ENCODE measurements at places on chromosomes 1 and 21.

DNA sequence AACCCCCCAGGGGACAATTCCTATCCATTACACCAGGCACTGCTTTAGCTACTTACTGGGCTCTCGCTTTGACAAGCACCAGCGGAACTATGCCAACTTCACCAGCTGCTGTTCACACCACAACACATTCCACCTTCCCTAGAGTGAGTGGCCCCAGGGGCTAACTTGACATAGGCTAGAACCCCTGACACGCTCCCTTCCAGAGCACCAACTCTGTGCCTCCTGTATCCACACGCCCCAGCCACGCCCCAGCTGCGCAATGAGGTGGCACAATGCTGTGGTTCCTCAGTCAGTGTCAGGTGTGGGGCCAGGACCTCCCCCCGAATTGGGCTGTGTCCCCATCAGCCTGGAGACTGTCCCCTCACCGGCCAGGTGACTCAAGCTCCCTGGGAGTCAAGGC, 11.7 kb upstream of the FGR start:
- no peak for DNase-seq

DNA sequence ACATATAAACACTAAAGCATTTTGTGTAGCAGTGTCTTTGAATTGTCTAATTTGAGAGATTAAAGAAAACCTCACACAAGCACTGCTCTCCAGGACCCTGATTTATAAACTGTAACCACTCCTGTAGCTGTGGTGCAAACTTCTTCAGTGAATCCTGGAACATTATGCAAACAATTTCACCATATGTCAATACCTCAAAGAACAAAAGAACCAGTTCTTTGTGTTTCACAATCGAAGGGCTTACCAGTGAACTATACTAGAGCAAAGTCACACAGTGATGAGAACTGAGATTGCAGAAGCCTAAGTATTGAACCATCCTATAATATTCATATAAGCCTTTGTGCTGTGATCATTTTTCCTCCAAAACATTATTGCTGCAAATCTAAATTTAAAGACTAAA, 21.5 kb downstream of the DPH5 start:
- no peak for DNase-seq

GRCh38 chr1:212655668-212656440, 43.8 kb downstream of the BATF3 start:
- no peak for DNase-seq

DNA sequence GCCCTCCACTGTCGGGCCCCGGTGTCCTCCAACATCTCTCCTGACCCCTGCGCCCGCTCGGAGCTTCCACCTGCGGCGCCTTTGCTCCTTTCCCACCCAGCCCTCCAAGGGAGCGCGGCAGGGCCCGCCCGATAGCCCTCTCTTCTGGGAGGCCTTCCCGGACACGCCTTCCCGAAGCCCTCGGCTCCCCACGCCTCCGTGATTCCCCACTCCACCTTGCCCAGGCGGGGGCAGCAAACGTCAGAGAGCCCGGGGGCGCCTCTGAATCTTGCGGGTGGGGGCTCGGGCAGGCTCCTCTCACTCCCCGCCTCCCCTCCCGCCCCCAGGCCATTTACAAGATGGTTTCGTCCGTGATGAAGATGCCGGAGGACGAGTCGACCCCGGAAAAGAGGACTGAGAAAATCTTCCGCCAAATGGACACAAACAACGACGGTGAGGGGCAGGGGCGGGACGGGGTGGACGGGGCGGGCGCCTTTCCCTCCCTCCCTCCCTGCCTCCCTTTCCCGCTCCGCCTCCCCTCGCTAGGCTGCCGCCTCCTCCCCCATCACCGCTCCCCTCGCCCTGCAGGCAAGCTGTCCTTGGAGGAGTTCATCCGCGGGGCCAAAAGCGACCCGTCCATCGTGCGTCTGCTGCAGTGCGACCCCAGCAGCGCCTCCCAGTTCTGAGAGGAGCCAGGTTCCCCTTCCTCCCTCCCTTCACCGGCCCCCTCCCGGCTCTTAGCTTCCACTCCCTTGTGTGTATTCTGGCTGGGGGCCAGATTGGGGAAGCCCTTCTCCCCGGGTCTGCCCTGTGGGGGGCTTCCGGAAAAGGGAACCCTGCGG, 7.1 kb downstream of the HPCA start:
- DNase-seq: peak; percentile 90

DNA sequence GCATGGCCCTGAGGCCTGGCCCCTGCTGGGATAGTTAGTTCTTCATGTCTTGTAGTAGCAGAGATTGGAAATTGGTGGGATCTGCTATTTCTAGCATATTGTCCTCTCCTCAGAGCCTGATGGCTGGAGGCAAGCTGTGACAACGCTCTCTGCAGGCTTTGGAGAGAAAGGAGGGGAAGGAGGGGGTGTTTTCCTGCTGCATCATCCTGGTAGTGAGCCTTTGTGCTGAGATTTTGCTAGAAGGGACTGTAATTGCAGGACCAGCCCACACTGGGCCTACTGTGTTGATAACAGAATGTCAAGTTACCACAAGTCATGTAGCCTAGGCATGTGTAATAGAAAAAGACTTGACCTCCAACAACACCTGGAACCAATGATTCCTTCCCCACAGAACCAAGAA, 351.0 kb downstream of the SIPA1L2 start:
- DNase-seq: no peak

DNA sequence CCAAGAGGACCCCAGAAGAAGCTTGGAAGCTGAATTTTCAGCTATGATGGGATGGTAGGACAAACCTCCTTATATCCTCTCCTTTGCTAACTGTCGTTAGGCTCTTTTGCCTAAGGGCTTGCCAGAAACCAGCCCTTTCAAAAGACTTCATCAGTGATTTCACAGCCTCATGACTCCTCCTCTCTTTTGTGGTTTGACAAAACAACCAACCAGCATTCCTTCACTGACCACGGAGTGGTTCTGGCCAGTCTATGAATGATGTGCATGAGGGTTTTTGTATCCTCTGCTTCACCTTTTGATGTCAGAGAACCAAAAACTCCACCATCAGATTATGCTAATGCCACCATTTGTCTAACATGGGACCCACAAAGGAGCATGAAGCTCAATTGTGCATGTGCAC, 116.9 kb upstream of the COA6 start:
- DNase-seq: no peak

- DNase-seq: no peak
Measured at GRCh38 chr1:243414152-243414494, 158.3 kb downstream of the SDCCAG8 start.
